Ascending aorta (tissue), 2 donors: ENCODE measurements at places on chromosomes 13 and 19.

DNA sequence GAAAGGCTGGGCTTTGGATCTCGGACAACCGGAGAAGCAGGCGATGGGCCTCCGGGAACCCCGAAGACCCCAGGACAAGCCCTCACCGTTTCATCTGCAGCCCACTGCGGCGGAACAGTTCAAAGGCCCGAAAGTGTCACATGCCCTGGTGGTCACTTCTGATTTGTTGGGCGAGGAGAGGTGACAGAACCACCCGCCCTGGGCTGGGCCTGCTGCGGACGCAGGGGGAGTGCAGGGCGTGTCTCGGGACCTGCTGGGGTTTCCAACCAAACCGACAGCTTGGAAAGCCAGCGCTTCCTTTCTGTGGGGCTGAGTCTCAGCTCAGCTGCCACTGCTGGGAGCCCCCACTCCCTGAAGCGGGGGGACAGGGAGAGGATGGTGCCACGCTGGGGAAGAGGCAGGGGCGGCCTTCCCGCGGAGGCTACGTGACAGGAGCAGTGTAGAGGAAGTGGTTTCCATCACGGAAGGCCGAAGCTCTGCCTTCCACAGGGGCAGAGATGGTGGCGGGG is 22.8 kb upstream of the ZBTB7A start:
- DNase-seq = no peak

GRCh38 chr19:38675611-38676010 is 28.2 kb downstream of the ACTN4 start:
- no peak for DNase-seq

DNA sequence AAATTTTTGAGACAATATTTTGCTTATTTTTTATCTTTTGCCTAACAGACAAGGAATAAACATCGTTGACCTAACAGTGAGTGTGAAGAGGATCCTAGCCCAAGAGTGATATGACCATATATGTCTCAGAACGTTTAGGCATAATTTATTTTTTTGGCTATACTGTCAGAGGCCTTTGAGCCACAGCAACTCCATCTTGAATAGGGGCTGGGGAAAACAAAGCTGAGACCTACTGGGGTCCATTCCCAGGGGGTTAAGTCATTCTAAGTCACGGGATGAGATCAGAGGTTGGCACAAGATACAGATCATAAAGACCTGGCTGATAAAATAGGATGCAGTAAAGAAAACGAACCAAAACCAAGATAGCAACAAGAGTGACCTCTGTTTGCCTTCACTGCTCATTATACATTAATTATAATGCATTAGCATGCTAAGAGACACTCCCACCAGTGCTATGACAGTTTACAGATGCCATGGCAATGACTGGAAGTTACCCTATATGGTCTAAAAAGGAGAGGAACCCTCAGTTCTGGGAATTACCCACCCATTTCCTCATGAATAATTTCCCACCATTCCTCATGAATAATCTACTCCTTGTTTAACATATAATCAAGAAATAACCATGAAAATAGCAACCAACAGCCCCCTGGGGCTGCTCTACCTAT is 510.9 kb upstream of the PCDH9 start:
- no peak for DNase-seq

GRCh38 chr13:50573066-50573465 is 270.4 kb downstream of the DLEU7 start:
- DNase-seq = no peak

DNA sequence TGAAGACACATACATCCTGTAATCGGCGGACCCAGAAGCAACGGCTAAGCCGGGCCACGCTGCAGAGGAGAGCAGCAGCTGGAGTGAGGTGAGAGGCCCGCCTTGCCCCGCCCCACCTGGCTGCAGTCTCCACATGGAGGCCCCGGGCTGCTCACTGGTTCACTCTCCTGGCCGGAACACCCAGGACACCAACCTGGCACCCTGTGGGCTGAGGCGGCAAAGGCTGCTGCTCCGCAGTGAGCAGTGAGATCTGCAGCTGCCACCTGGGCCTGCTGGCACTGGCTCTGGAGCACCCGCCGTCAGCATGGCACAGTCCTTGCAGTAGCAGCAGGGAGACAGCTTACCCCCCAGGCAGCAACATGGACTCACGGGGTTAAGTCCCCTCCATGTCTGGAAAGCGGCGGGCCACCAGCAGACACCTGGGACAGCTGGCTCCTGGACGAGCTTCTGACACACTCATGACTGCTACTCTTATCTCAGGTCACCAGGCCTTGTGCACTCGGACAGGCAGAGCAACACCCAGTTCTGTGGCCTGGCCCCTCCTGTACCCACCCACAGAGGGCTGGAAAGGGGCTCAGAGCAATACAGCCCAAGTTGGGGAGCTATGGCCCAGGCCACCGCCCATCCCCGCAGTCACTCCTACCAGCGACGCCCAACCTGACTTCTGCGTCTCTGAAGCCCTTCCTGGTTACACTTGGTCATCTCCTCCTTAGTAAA is 13.2 kb upstream of the KPTN start:
- no peak for DNase-seq

GRCh38 chr13:92256211-92256610 is 857.8 kb downstream of the GPC5 start:
- no peak for DNase-seq

DNA sequence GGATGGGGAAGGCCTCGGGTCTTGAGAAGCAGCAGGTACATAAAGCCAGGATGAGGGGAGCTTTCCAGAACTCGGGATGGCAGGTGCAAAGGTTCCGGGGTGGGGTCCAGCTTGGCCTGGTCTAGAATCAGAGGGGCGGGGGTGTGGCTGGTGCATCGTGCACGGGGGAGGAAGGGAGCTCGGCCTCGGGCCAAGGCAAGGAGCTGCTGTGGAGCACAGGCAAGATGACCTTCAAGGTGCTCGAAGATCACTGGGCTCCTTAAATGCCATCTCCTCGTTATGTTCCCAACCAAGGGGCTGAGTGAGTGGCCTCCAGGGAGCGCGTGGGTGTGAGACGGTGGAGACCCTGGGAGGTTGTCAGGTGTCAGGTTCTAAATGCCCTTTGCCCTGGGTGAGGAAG is 16.1 kb upstream of the SIGLEC11 start:
- DNase-seq = no peak

DNA sequence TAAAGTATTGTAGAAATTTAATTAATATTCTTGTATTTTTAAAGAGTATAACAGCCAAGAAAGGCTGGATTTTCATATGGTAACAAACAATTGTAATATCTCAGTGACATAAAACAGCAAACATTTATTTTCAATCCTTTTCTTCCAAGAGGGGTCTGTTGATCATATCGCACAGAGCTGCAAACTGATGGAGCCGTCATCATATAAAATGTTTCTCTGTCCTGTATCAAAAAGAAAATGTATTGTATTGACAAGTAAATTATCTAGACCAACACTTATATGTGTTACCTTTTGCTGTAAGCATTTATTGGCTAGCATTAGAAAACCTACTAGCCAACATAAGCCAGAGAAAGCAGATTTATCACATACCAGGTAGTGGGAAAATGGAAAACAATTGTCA is 2861.4 kb upstream of the PCDH20 start:
- no peak for DNase-seq
